ENCODE measurements at places on chromosomes 16 and 17.

DNA sequence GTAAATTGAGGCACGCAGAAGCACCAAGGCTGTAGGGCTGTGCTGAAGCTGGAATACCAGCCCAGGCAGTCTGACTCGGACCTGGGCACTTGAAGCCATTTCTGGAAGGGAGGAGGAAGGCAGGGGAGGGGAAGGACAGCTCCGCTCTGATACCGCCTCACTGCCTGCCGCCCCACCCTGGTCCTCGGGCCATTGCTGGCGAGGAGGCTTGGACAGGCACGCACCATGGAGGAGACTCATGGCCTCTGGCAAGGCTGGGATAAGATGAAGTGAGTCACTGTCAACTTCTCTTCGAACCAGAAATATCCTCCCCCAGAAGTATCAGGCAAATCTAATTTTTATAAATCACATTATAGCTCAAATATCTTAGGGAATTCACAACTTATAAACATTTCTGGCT is 81.3 kb downstream of the SDK2 start:
- no peak for DNase-seq

DNA sequence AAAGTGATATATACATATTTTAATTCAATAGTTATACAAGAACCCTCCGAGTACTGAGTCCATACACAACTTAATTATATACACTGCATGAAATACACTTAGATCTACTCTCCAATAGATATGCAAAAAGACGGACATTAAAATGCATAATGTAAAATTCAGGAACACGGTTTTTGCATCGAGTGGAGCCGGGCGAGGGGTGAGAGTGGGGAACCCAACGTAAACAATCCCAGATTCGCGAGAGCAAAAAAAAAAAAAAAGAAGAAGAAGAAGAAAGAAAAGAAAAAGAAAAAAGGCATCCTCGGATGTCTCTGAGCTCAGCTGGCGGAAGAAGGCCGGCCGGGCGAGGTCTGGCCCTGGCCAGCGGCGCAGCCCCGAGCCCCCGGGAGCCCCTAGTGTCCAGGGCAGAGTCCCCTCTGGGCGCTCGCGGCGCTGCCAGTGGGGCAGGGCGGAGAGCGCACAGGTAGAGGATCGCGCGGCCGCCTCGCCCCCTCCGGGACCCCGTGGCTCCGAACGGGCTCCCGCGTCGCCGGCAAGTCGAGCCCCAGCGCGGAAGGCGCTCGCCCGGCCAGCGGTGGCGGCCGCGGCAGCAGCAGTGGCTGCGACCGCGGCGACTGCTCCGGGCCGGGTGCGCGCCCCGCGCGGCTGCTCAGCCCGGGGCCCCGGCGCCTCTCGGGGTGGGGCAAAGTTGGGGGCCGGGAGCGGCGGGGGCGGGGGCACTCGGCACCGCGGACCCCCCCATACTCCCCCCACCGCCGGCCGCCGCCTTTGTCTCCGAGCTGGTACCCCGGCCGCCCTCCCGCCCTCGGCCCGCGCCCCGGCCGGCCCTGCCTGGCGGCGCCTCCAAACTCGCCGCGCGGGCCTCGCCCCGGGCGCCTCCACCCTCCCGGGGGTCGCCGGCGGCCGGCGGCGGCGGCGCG is 9.6 kb upstream of the ZFHX3 start:
- no peak for DNase-seq

GRCh38 chr17:66491213-66491612 is 188.8 kb downstream of the PRKCA start:
- DNase-seq = no peak

DNA sequence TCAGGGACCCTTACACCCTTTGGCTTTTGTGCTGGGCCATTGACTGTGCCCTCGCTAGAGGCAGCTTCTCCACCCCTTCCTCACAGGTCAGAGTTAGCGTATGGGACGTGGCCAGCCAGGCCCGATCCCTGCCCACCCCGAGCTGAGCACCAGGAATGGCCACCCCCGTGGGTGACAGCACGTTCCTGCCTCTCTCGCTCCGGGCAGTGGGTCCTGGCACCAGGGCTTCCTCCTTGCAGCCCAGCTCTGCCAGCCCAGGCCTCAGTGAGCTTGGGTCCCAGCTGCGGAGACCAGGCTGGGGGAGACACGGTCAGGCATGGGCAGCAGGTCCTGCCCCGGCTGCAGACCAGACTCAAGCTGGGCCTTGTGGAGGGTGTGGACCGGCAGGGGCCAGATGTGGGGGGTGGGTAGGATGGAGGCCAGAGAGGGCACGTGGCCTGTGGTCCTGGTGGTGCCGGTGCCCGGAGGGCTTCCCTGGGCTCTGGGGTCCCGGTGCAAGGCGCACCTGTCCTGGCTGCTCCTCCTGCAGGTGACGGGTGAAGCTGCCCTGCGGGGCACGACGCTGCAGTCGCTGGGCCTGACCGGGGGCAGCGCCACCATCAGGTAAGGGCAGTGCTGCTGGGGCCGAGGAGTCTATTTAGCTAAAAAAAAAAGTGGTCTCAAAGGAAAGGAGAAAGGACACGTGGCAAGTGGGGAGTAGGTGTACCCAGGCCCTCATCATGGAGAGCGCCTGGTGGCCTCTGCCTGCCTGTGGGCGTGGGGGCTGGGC is 18.2 kb downstream of the ASPSCR1 start:
- no peak for DNase-seq

GRCh38 chr16:75702242-75702641 is 981 bp upstream of the DUXB start:
- DNase-seq = no peak

DNA sequence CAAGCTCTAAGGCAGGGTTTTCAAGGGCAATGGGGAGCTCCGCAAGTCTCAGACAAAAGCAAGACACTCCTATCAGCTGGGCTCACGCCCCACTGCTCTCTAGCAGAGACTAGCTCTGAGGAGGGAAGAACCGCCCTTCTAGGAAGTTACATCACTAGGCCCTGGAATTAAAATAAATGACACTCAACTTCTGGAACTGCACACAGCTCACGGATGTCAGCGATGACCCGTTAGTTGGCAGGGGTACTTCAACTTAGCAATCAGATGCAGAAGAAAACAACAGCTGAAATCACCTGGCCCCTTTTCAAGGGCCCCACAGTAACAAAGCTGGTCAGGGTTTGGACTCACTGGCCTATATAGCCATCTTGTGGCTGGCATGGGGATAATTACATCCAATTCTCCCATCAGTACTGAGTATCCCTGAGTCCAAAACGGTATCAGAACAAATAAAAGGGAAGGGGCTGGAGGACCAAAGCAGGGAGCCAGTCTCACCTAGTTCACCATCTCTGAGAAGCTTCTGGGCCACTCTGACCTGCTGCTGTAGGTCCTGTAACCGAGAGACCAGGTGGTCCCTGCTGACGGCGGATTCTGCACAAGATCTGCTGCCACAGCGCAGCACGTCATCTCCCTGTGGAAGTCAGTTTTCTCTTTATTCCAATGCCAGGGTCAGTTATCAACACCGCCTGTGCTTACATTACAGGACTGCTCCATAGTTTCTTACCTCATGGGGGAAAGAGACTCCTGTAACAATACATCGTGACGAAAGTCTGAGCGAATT is 22.2 kb downstream of the SERPINF1 start:
- DNase-seq = no peak

- no peak for DNase-seq
Observed at GRCh38 chr16:12602811-12603698, 200.6 kb downstream of the CPPED1 start.

GRCh38 chr16:55856950-55857349 is 18.2 kb downstream of the CES5A start:
- no peak for DNase-seq

GRCh38 chr17:68377771-68378267 is 79.5 kb downstream of the WIPI1 start:
- no peak for DNase-seq

DNA sequence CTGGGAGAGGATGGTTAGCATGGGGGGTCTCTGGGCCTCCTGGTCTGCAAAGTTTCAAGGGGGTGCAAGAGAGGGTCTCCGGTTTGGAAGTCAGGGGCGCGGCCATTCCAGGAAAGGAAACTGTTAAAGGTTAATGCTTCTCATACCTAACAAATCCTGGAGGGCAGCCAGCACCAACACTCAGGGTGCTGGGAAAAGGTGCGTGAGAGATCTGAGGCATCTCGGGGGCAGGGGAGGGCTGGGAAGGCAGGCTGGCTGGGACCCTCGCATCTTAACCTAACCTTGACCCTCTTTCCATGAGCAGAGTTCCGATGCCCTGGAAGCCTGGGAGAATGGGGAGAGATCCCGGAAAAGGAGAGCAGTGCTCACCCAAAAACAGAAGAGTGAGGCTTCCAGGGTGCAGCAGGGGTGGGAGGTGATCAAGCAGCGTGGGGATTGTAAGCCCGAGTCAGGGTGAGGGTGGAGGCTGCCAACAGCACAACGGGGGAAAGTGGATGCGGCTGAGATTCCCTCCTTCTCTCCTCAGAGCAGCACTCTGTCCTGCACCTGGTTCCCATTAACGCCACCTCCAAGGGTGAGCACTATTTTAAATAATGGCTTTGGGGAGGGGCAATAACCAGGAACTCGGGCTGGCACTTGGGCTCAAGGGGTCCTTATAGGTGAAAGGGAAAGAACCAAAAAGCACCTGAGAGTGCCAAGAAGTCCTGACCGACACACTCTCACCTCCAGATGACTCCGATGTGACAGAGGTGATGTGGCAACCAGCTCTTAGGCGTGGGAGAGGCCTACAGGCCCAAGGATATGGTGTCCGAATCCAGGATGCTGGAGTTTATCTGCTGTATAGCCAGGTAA is 996 bp downstream of the TNFSF13 start:
- DNase-seq = no peak

GRCh38 chr17:82237083-82237745 is 8.4 kb downstream of the SLC16A3 start:
- DNase-seq = no peak

- no peak for DNase-seq
Observed at GRCh38 chr17:14950216-14950615, 314.9 kb downstream of the PMP22 start.

GRCh38 chr17:82696916-82697807 is 1.3 kb downstream of the RAB40B start:
- DNase-seq = no peak

- no peak for DNase-seq
Observed at GRCh38 chr16:88435437-88436355, 17.4 kb upstream of the ZFPM1 start.

DNA sequence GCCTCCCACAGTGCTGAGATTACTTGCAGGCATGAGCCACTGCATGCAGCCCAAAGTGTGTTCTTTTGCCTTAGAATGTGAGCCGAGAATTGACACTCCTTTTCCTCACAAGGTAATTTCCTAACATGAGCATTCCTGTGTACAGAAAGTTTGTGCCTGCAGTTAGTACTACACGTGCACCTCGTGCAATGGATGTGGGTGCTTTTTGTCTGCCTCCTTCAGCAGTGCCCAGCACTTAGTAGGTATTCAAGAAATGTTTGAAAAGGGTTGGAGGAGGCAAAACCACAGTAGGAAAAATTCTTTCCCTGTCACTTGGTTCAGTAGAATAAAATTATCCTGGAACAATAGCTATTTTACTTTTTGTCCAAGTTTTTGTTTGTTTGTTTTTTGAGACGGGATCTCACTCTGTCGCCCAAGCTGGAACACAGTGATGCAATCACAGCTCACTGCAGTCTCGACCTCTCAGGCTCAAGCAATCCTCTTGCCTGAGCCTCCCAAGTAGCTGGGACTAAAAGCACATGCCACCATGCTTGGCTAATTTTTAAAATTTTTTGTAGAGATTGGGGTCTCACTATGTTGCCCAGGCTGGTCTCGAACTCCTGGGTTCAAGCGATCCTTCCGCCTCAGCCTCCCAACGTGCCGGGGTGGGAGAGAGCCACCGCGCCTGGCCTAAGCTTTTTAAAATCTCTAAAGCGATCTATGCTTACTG is 2.4 kb downstream of the NDE1 start:
- DNase-seq = no peak

DNA sequence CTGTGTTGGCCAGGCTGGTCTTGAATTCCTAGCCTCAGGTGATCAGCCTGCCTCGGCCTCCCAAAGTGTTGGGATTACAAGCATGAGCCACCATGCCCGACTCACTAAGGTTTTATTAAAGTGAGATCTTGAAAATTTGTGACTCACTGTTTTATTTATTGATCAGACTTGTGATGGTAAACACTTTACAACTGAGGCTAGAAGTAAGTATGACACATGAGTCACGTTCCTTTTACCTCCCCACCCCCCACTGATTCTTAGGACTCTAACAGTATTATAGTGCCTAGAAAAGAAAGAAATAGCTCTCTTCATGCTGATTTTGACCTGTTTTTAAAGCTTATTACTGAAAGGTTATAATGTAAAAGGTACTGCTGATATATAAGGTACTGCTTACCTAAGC is 160.6 kb downstream of the TANC2 start:
- no peak for DNase-seq

DNA sequence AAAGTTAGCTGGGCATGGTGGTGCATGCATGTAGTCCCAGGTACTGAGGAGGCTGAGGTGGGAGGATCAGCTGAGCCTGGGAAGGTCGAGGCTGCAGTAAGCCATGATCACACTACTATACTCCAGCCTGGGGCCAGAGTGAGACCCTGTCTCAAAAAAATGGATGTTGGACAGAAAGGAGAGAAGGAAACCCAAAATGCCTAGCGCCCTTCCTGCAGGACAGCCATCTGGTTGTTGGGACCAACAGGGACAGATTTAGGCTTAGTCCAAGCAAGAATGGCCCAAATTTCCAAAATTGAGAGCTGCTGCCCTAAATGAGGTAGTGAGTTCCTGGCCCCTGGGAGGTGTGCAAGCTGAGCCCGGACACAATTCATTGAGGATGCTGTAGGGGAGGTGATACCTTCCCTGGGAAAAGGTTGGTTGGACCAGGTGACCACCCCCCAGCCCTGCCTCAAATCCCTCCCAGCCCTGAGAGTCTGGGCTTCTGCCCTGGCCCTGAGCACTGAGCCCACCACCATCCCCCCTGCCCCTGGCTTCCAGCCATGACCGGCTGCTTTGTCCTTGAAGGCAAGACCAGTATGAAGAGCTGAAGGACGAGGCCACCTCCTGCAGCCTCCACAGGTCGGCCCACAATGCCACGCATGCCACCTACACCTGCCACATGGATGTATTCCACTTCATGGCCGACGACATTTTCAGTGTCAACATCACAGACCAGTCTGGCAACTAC is 35.1 kb downstream of the IL21R start:
- DNase-seq = no peak

DNA sequence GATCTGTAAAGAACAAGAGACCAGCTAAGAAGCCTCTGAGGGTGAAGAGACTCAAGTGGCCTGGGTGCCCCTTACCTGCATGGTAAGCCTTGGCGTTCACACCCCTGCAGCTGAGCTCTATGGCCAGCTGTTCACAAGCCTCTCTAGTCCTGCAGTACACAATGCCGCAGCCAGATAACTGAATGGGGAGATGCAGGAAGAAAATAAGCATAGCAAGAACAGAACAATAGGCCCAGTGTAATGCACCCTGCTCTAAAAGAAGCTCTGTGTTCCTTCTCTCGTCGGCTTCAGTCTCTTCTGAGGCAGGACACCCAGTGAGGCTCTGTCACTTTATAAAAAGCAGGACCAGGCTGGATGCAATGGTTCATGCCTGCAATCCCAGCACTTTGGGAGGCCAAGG is 5.4 kb downstream of the RECQL5 start:
- DNase-seq = no peak

All from retinal pigment epithelial cell (primary cell).